Kidney tubule cell (primary cell): ENCODE measurements at places on chromosomes 2 and 18.
A peak's percentile ranks its signal among the peaks of the same experiment; 100 is the strongest.

- DNase-seq = no peak
Observed at GRCh38 chr2:13666582-13667414, 950.1 kb downstream of the TRIB2 start.

GRCh38 chr2:24973812-24974211 lies 2.1 kb upstream of the DNAJC27 start:
- no peak for DNase-seq

DNA sequence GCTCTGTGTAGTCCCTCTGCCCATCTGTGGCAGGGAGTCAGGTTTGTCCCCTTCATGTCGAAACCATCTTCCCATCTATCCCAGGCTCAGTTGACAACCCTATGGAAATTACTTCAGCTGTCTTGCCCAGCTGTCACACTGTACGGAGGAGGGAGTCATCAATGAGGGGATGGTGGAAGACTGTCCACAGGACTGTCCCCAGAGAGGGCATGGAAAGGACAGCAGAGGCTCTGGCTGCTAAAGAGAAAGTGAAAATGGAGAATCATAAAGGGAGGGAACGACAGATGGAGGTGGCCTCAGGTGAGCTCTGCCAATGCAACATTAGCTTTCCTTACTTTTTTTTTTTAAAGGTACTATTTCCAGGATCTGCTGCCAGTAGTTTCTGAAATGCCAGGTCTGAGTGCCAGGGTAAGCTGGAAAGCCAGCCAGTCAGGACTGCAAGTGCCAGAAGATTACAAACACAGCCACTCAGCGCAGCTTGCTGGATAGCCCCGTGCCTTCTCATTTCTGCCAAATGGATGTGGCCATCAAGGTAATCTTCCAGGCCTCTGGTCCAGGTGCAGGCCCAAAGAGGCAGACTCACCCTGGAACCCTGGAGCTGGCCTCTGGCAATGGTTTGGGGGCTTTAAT lies 192.8 kb downstream of the AGPS start:
- DNase-seq = no peak

DNA sequence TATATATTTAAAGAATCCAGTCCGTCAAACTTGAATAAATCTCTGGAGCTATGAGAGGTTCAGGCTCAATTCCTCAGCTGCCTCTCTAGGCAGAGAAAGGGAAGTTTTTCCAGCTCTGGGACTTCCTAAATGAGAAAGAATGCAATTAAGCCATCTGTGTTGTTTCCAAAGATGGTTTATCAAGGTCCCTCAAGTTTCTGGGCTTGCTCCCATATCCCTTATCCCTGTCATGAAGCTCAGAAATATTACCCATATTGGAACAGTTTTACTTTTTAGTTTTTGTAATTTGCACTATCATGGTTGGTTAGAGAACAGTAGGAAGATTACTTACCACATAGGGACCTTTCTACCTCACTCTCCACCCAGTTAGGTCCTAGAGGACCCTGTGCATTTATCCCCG lies 1.4 kb downstream of the CNTNAP5 start:
- no peak for DNase-seq

GRCh38 chr2:54559006-54559445 lies 102.9 kb downstream of the SPTBN1 start:
- DNase-seq = peak; percentile 64

- DNase-seq = no peak
Observed at GRCh38 chr2:41937464-41937906, 110.3 kb upstream of the PKDCC start.

- no peak for DNase-seq
Observed at GRCh38 chr18:65544701-65545100, 206.1 kb upstream of the CDH7 start.

DNA sequence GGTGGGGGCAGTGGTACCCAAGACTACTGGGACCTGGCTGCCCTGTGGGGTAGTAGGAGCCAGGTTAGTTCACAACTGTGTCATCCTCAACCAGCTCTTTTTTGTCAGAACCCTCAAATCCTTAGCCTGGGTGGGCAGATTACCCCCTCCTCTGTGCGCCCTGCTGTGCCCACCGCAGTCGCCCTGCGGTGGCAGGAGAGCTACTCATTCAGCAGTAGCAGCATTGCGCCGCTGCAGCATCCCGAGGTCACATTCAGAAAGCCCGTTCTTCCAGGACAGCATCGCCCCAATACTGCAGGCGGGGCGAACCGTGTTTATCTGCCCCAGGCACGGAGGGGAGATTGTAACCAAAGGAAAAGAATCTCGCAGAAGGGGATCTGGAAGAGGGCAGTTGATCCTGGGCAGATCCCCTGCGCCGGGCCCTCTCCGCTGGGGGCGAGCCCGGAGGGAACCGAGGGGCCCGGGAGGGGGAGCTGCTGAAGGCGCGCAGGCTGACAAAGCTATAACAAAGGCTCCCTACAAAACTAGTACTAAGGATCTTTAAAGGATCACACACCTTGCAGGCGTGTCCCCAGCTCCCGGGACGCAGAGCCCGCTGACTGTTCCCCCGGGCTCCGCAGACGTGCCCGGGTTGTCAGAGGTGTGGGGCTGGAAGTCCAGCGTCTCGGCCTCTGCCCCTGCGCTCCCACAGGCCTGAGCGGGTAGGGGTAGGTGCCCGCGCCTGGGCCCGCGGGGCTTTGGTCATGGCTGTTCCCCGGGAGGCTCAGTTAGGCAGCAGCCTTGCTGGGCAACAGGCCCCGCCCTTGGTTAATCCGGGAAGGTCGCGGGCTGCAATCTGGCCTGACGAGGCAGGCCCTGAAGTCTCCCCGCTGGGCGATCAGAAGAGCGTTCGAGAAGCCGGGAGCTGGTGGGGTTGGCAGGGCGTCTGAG lies 13.2 kb downstream of the POU3F3 start:
- DNase-seq = peak; percentile 84

GRCh38 chr2:220057916-220058315 lies 430.5 kb downstream of the SLC4A3 start:
- peak; percentile 66 for DNase-seq

DNA sequence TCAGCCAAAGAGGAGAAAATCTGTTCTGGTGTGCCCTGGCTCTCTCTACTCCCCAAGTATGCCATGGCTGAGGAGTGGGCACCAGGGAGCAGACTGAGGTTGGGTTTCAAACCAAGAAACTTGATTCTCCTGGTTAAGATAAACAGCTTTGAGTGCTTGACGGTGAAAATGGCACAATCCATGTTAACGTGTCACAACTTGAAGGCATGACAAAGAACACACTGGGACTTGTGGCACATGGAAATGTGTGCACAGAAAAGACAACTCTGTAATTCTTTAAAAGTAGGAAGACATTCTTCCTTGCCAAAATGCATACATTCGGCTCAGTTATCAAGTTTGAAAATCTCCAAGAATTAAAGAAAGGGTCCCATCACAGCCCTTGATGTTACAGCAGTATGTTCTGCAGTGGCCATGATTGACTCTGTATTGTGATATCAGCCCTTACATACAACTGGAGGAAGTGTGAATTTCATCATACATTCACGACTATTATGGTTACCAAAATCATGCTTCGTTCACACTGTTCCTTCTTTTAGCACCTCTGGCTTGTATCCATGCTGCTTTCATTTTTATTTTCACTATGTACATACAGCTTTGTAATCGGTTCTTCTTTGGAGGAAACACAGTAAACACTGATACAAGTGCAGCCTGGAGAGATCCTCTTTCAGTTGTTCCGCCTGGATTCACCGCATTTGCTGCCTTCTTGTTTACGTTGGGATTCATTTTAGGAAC lies 15.6 kb upstream of the ACTG2 start:
- no peak for DNase-seq

DNA sequence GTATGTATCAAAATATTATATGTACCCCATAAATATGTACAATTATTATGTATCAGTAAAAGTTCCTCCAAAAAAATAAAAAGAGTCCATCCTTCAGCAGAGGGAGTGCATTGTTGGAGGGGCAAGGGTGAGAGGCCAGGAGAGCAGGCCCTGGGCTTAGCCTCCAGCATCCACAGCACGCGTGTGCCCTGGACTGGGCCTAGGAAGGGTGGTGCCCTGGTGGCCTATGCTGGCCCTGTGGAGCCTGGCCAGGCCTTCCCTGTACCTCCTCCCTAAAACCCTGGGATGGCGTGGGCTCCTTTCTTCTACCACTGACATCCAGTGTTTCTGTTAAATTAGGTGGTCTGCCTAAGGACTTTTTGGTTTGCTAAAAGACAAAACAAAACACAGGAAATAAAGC lies 93.4 kb downstream of the SH3RF3 start:
- no peak for DNase-seq

DNA sequence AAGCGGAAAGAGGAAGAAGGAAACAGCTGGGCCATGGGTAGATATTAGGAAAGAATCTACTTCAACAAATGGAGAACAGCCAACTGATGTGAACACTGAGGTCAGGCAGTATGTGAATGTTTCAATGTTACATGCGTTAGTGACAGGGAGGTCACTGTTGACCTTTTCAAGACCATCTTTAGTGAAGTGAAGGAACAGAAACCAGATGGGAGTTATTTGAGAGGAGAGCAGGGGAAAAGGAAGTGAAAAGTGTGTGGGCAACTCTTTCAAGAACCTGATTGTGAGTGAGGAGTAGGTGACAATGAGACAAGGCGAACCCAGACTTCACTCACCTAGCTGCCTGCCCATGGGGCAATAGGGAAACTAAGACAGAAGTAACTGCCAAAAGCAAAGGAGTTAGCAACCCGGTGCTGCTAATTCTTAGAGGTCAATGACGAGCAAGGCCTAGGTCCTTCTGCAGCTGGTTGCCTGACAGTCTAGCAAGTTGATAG lies 67.0 kb downstream of the SP3 start:
- DNase-seq = no peak

GRCh38 chr18:55353806-55354205 lies 234.2 kb downstream of the TCF4 start:
- no peak for DNase-seq

DNA sequence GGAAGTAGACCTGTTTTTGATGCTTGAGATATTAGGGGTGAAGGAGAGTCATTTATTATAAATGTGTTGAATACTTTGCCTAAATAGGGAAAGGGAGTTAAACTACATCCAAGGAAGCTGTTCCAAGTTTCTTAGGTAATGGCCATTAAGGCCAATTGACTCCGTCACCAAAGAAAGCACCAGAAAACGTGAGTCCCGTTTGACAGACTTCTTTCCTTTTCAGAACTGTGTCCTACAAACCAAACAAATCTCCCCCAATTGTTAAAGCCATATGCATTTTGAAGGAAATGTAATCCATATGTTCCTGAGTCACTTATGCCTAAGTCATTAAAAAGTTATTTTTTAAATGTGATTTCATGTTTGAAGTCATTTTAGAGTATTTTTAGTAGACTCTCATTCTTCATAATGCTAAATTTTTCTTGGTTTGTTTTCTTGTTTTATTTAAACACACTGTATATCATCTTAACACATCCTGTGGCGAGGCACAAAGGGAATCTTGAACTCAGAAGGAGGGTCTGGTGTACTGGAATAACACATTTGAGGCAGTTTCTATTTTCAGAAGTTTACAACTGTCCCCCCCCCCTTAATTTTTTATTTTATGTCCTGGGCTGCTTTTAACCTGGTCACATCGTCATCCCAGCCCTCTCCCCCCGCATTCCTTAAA lies 133.7 kb downstream of the RHBDD1 start:
- DNase-seq = no peak

GRCh38 chr2:144516981-144517865 lies 2.7 kb downstream of the ZEB2 start:
- peak; percentile 93 for DNase-seq

DNA sequence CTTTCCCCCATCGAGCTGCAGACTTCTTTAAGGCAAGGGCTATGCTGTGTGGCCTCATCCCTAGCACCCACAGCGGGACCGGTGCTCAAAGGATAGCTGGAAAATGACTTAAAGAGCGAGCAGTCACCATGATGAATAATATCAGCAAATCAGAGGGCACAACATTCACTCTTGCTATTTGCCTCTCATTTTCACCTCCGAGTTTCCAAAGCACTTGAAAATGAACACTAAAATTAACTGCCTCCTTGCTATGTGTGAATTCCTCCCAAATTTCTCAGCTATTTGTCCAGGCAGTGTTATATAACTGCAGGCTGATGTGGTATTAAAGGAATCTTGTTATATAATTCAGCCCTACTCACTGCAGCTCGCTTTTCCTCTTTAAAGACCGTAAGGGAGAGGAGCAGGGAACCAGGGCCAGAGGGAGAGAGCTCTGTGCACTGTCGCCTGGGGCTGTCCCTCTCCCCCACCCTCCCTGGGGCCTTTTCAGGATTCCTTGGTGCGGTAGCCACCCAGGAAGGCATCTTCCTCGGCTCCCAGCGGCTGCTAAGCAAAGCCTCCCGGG lies 1.4 kb downstream of the CYS1 start:
- no peak for DNase-seq

GRCh38 chr18:46291149-46291548 lies 187.0 kb downstream of the HAUS1 start:
- no peak for DNase-seq

DNA sequence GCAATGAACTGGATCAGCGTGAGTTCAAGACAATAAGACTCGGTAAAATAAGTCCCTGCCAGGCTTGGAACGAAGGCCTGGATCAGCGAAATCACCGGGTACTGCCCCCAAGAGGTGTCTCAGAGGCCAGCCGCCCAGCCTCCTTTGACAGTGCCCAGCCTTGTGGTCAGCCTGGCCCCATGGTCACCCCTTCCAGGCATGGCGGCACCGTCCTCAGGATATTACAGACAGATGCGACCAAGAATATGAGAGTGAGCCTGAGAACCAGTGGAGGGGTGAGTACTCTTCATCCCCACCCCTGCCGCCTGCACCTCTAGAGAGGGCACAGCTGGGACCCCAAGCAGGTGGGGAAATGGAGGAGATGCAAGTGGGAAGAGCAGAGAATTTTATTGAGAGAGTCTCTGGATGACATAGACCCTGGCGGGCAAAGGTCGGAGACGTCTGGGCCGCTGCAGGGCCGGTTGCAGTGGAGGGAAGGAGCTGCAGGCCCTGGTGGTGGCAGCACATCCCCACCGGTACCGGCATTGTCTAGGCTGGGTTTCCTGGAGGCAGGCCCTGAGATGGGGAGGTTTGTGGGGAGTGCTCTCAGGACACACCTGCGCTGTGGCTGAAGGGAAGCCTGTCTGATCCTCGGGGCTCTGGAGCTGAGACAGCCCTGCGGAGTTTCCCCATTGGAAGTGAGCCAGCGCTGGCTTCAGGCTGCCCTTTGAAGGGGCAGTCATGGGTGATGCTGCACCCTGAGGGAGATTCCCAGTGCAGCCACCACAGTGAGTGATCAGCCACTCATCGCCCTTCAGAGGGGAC lies 190.0 kb downstream of the SEPTIN10 start:
- DNase-seq = peak; percentile 82

DNA sequence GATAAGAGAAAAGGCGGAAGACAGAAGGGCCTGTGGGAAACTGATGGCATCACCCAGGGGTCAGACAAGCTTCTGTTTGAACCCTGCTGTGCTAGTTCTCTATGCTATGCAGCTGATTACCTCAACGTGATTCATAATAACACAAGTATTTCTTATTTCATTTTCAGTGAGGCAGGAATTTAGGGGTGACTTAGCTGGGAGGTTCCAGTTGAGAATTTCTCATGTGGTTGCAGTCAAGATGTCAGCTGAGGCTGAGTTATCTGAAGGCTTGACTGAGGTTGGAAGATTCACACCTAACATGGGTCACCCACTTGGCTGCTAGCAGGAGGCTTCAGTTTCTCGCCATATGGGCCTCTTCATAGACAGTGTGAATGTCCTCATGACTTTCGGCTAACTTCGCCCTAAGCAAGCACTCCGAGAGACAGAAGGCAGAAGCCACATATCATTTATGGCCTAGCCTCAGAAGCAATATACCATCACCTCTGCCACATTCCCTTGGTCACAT lies 34.0 kb upstream of the TMEM131 start:
- DNase-seq = no peak

GRCh38 chr2:201344663-201345366 lies 12.3 kb downstream of the FLACC1 start:
- DNase-seq = no peak
